ENCODE measurements at places on chromosomes 12 and 14.

- DNase-seq, result no peak
Measured at GRCh38 chr12:57099047-57099714, 10.3 kb downstream of the NAB2 start.

GRCh38 chr12:65889144-65889880 lies 65.0 kb downstream of the HMGA2 start:
- no peak for DNase-seq

GRCh38 chr12:64680235-64680634 lies 69.9 kb downstream of the RASSF3 start:
- DNase-seq, result no peak

DNA sequence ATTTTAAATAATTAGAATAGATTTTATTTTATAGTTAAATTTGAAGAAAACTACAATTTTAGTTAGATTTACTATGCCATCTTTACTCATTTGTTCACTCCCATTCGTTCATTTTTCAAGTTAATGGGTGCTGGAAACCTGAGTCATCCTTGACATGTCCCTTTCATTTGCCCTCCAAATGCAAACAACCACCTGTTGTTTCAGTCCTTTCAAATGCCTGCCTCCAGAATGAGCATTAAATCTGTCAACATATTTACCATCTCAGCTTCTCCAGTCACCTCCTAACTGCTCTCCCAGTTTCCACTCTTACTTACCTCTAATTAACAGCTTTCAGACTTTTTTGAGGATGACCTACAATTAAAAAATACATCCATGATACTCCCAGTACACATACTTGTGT lies 375.5 kb downstream of the RAD51B start:
- no peak for DNase-seq

GRCh38 chr12:54956322-54956721 lies 28.2 kb downstream of the TESPA1 start:
- no peak for DNase-seq

- no peak for DNase-seq
Measured at GRCh38 chr12:4849115-4849541, 60.6 kb upstream of the KCNA1 start.

DNA sequence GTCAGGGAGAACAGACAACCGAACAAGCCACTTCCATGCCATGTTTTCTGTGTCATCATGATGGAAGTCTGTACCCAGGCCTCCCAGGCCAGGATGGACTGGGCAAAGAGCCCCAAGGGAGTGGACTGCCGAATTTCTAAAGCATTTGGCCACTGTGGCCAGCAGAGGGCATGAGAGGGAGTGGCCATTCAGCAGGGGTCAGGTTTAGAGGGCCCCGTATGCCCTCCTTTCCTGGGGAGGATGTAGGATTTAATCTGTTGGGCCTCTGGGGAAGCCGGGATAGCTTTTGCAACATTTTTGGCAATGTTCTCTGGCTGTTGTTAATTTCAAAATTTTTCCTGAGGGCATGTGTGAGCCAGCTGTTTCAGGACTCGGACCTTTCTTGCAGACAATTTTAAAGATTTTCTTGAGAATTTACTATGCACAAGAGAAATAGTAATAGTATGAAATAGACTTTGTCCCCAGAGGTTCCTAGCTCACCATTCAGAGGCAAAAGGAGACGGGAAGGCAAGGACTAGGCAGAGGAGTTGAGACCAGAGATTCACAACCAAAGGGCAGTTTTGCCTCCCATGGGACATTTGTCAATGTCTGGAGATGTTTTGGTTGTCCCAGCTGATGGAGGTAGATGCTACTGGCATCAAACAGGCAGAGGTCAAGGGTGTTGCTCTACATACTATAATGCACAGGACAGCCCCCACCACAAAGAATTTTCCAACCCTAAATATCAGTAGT lies 18.0 kb downstream of the ACACB start:
- DNase-seq, result no peak

- DNase-seq, result no peak
Measured at GRCh38 chr12:47517122-47517521, 188.7 kb downstream of the RPAP3 start.

DNA sequence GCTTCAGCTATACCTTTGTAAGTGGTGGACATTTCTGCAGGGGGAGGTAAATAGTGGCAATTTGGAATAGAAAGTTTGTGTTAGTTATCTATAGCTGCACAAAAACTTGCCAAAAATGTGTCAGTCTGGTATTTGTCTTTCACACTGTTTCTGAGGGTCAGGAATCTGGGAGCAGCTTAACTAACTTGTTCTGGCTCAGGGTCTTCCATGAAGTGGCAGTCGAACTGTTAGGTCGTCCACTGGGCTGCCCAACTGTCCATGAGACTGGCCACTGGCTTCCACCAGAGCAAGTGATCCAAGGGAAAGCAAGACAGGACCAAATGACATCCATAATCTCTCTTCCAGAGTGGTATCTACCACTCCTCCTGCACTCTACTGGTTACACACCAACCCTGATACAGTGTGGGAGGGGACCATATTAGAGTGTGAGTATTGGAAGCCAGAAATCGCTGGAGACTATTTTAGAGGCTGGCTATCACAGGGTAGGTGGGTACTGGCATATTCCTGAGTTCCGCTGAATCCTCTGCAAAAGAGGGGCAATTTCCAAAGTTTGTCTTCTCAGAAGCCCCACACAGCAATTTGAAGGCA lies 60.9 kb downstream of the DYRK2 start:
- no peak for DNase-seq

GRCh38 chr12:4813741-4814140 lies 93.5 kb downstream of the GALNT8 start:
- no peak for DNase-seq

GRCh38 chr14:37447883-37448391 lies 147.1 kb downstream of the FOXA1 start:
- no peak for DNase-seq
